Pons (tissue), 1 donor: ENCODE measurements at places on chromosomes 16 and 17.

DNA sequence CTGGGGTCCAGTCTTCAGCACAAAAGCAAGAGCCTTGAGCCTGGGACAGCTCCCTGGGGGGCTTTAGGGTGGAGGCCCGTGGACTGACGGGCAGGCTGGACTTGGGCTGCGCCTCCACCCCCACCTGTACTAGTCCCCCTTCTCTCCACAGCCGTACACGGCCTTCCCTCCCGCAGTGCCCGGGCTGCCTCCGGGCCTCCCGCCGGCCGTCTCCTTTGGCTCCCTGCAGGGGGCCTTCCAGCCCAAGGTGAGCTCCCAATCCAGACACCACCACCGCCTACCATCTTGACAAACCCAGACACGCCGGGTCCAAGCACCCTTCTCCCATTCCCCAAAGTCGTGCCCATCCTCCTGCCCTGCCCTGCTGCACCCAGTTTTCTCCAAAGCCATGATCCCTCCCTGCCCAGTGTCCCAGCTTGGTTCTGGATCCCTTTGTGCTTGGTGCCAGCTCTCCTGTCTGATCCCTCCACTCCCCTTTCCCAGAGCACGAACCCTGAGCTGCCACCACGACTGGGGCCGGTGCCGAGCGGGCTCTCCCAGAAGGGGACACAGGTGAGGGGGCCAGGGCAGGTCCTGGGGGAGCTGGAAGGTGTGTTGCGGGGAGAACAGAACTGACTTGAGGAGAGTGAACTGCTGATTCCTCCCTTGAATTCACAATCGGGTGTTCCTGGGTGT is 7.1 kb downstream of the FBRS start:
- no peak for DNase-seq

GRCh38 chr17:82838386-82839063 is 1.3 kb downstream of the ZNF750 start:
- no peak for DNase-seq

DNA sequence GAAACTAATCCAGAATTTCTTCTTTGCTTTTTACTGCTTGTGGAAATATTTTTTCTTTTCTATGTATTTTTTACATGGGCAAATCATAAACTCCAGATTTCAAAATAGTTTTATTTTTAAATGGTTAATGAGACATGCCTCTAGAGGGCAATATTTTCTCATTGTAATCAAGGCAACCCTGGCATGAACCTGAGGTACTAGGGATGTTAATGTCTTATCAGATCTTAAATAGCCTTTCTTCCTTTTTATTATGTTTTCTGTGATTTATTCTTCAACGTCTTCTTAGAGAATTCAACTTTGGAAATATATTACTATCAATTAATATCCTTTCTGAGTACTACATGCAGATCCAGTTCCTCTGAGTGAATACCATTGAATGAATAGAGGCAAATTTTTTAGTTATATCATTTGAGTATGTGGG is 324.7 kb downstream of the BCAS3 start:
- DNase-seq, result peak; percentile 62

- no peak for DNase-seq
These were observed 417.0 kb downstream of the HS3ST3B1 start for GRCh38 chr17:14717859-14718258.

DNA sequence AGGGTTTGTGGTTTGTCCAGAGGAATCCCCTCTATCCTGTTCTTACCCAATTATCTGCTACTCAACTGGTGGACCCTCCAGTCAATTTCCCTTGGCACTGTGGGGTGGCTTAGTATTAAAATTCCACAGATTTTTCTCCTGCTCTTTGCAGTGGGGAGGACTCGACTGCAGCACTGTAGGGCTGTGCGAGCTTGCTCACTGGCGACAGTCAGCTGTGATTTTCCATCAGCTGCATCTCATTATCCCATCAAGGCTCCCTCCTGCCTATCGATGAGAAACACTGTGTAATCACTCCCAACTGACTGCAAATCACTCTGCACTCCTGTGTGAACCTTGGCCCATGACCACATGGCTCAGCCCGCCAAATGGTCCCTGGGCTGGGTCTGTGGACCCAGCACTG is 90.5 kb upstream of the MAF start:
- DNase-seq, result no peak

GRCh38 chr16:24540602-24541210 is 1.3 kb downstream of the RBBP6 start:
- peak; percentile 36 for DNase-seq

DNA sequence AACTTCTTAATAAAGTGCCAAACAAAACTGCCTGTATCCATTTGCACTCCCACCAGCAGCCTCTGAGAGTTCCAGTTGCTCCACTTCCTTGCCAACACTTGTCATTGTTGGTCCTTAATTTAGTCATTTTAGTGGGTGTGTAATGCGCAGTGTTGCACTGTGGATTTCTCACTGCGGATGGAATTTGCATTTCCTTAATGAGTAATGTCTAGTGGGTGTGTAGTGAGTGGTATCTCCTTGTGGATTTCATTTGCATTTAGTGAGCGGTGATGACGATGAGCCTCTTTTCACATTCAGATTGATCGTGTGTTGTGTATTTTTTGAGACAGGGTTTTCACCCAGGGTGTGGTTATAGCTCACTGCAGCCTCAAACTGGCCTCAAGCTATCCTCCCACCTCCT is 4.1 kb upstream of the MSLN start:
- no peak for DNase-seq

GRCh38 chr16:68715471-68715870 is 21.6 kb upstream of the CDH1 start:
- no peak for DNase-seq

DNA sequence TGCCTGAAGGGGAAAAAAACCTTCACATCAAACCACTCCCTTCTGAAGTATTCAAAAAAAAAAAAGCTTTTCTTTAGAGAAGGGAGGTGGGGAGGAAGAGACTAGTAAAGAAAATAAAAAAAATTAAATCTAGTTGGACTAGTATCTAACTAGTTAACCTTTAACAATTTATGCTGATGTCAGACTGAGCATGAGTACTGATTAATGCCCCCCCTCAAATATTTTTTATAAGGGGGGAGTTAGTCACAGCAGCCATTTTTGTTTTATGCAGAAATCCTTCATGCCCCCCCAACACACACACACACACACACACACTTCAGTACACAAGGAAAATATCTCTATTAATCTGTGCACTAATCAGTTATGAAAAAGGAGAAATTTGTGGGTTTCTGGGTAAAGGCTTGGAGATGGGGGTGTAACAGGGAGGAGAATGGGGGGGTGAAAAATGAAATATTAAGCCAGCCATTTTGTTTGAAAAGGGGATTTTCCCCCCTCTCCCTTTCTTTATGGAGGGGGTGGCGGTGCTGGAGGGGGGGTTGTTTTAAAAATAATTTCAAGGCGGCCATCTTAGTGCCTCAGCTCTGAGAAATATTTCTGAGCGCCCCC is 4.7 kb upstream of the CHD3 start:
- DNase-seq, result no peak

GRCh38 chr17:76544546-76545365 is 4.9 kb downstream of the PRCD start:
- DNase-seq, result peak; percentile 66

- no peak for DNase-seq
These were observed 13.8 kb upstream of the CDR2 start for GRCh38 chr16:22388101-22388644.

DNA sequence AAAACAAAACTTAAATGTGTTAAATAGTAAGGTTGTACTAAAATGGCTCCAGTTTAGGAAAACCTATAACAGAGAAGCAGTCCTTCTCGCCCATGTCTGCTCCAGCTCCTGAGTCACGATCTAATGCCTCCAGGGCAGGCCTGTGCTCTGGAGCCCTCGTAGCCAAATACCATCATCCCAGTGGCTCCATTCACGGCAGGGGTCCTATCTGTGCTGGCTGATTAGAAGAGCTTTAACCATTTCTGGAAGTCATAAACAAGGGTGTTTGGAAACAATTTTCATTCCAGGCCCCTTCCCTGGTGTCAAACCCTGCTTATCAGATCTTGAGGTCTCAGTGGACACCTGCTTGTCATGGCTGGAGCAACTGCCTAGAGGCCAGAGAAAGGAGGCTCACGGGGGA is 336.9 kb downstream of the SOX9 start:
- DNase-seq, result no peak

GRCh38 chr17:81456798-81457197 is 55.8 kb downstream of the ACTG1 start:
- DNase-seq, result no peak
